ENCODE measurements at places on chromosomes 3 and 15. TPM values are rescaled to one million over a fixed set of nuclear protein-coding genes. Genes with fewer than 3 reads are reported as not detected.

Gene CCRL2
- total RNA-seq, result 4.6 TPM

DNA sequence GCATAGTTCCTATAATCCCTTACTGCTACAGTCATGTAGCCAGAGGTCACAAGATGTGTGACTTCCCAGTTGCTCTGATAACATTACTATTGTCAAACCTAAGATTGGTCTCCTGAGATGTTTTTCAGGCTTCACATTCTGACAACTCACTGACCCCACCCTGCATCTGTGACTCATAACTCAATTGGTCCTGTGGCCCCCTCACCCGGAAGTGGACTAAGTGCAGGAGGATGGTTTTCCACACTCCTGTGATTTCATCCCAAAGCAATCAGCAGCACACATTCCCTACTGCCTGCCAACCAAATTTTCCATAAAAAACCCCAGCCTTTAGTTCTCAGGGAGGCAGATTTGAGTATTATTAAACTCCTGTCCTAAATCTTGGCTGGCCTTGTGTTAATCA lies 564.9 kb upstream of the ZNF385D start:
- H3K27ac ChIP-seq, result no peak overlapping the region
- no peaks in the 10 kb centered on the region for H3K4me1 ChIP-seq
- no peaks in the 10 kb centered on the region for H3K27me3 ChIP-seq
- DNase-seq, result no peak
- H3K36me3 ChIP-seq, result no peaks in the 10 kb centered on the region
- H3K4me3 ChIP-seq, result no peak overlapping the region

- DNase-seq, result no peak
- no peak overlapping the region for H3K27ac ChIP-seq
- peaks cover 32% of the 10 kb centered on the region for H3K4me1 ChIP-seq
- no peaks in the 10 kb centered on the region for H3K36me3 ChIP-seq
- H3K27me3 ChIP-seq, result no peaks in the 10 kb centered on the region
- no peak overlapping the region for H3K4me3 ChIP-seq
Measured at GRCh38 chr15:31487811-31488436, 161.3 kb downstream of the KLF13 start.

DNA sequence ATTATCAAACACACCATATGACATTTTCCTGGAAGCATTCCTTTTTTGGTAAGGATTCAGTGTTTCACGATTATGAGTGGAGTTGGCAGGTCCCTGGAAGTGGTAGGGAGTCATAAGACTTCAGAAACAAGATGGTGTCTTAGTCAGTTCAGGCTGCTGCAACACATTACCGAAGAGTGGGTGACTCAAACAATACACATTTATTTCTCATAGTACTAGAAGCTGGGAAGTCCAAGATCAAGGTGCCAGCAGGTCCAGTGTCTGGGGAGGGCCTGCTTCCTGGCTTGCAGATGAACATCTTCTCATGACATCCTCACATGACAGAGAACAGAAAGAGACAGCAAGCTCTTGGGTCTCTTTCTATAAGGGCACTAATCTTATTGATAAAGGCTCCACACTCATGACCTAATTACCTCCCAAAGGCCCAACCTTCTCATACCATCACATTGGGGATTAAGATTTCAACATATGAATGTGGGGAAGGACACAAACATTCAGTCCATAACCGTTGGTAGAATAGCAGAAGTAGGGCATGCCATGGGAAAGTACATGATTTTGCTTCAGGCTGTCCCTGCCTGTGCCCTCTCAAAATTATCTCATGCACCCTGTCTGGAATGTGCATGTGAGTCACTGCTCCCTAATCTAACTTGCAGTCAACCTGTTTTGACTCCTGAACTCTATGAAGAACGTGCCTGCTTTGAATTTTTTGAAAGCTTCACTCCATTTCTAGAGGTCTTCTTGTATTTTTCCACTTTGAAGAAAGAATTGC lies 72.5 kb downstream of the GTPBP8 start:
- DNase-seq, result no peak
- no peaks in the 10 kb centered on the region for H3K27me3 ChIP-seq
- H3K36me3 ChIP-seq, result no peaks in the 10 kb centered on the region
- no peak overlapping the region for H3K27ac ChIP-seq
- no peaks in the 10 kb centered on the region for H3K4me1 ChIP-seq

DNA sequence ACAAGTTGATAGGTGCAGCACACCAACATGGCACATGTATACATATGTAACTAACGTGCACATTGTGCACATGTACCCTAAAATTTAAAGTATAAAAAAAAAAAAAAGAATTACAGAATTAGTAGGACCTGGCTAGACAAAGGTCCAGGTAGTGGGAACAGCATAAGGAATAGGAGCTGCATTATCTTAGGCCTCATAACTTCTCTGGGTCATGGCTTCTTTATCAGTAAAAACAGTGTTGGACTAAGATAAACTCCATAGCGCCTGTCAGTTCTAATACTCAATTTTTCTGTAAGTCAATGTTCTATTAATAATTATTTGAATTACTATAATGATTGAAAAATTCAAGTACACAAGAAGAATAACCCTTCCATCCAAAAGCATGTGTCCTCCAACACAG lies 98.3 kb downstream of the HERC1 start:
- no peak overlapping the region for H3K4me3 ChIP-seq
- no peaks in the 10 kb centered on the region for H3K27me3 ChIP-seq
- no peaks in the 10 kb centered on the region for H3K4me1 ChIP-seq
- no peak for DNase-seq

DNA sequence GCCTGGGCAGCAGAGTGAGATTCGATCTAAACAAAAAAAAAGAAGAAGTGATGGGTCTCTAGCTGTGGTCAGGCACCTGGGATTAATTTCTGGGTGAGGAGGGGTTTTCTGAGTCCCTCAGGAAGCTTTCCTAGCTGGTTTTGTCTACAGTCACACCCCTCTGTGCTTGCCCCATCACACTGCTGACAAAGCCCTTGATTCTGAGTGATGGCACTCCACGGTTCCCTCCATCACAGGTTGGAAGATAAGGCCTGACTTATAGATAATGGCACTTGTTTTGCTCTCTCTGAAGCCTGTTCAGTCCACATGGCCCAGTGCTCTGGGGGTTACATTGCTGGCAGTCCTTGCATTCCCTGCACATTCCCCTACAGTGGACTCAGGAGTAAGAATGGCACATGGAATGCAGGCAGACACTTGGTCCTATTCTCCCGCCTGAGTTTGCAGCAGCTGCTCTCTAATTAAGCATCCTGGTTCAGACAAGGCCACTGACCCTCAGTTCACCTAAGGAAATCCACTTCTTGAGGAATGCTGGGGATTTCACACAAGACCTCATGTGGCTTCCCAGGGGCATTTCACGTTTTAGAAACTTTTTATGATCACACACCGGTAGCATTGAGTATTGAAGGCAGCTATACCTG lies 81.0 kb upstream of the NMNAT3 start:
- no peaks in the 10 kb centered on the region for H3K27me3 ChIP-seq
- no peak for DNase-seq
- H3K36me3 ChIP-seq, result no peaks in the 10 kb centered on the region
- H3K4me1 ChIP-seq, result no peaks in the 10 kb centered on the region
- H3K27ac ChIP-seq, result no peak overlapping the region

Gene ANKRD34C
- total RNA-seq, result not detected

DNA sequence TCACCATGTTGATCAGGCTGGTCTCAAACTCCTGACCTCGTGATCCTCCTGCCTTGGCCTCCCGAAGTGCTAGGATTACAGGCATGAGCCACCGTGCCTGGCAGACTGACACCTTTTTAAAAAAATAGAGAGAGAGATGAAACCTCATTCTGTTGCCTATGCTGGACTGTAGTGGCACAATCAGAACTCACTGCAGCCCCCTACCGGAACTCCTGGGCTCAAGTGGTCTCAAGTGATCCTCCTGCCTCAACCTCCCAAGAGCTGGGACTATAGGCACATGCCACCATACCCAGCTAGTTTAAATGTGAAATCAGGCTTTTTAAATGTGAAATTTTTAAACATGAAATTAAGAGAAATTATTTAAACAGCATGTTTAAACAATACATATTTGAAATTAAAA lies 265.2 kb upstream of the UBE2E1 start:
- H3K27ac ChIP-seq, result no peak overlapping the region
- DNase-seq, result no peak
- H3K36me3 ChIP-seq, result no peaks in the 10 kb centered on the region
- no peaks in the 10 kb centered on the region for H3K27me3 ChIP-seq

DNA sequence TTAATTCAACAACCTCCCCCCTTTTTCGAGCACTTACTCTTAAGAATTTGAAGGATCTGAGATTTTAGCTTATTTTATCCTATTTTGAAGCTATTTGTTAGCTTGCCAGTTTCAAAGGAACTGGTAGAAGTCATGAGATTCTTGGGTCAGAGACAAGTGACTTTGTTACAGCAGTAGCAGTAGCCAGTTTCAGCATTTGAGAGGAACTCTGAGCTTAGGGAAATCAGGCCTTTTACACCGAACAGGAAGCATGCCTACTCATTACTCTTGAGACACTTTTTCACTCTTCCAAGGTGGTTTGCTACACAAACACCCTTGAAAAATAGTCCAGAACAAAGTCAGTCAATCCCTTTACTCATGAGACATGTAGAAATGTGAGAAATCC lies 24.5 kb upstream of the TM4SF1 start:
- H3K27me3 ChIP-seq, result no peaks in the 10 kb centered on the region
- no peaks in the 10 kb centered on the region for H3K36me3 ChIP-seq
- no peak for DNase-seq
- no peak overlapping the region for H3K27ac ChIP-seq
- H3K4me3 ChIP-seq, result no peak overlapping the region
- H3K4me1 ChIP-seq, result no peaks in the 10 kb centered on the region

DNA sequence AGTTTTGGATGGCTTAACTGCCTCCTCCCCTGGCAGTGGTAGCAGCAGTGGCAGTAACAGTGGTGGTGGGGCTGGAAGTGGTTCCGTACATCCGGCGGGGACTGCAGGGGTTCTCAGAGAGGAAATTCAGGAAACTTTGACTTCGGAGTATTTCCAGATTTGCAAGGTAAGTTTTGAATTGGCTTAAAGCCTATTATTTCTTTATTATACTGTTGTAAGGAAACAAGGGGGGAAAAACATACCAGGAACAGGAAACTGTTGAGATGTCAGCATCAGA lies 1.5 kb downstream of the STXBP5L start:
- peaks cover 10% of the 10 kb centered on the region for H3K4me1 ChIP-seq
- peaks cover 19% of the 10 kb centered on the region for H3K27me3 ChIP-seq
- DNase-seq, result no peak

Gene CYP8B1
- not detected for total RNA-seq

DNA sequence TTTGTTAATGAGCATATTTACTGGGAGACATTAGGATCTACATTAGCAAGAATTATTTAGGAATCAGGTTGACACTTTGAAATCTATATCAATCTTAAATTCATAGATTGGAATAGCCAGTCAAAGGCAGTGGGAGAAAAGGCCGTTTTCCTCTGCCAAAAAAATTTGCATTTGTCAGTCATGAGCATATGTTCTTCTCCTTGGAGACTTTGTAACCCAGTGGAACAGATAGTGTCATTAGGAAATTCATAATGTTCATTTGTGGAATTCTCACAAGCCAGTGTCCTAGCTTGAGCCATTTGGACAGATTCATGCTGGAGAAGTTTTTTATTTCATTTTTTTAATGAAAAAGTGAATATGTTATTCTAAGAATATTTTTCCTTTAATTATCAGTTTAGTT lies 260.1 kb downstream of the OXSM start:
- H3K36me3 ChIP-seq, result no peaks in the 10 kb centered on the region
- H3K27ac ChIP-seq, result no peak overlapping the region
- no peak overlapping the region for H3K4me3 ChIP-seq
- H3K27me3 ChIP-seq, result no peaks in the 10 kb centered on the region
- no peak for DNase-seq
